Activated T-cell treated with anti-CD3 and anti-CD28 coated beads, Interleukin-2, amount 50 U/mL, for 1 hour (primary cell): ENCODE measurements at places on chromosomes 2 and 18.

DNA sequence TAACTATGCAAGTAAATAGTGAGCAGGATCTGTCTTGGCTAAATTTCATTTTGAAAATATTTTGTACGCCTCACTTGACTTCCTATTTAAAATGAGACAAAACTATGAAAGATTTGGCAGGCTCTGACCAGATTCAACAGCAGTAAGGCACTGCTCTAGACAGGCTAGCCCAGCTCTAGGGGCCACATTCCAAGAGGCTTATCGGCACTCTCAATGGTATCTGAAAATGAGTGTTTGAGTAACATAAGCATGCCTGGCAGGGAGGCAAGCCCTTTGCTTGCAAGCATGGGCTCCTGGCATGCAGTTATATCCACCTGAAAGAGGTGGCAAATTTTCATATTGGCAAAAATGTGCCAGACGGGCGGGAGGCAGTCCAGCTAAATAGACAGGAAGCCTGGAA, 10.5 kb downstream of the CAPN13 start:
- DNase-seq, result no peak

DNA sequence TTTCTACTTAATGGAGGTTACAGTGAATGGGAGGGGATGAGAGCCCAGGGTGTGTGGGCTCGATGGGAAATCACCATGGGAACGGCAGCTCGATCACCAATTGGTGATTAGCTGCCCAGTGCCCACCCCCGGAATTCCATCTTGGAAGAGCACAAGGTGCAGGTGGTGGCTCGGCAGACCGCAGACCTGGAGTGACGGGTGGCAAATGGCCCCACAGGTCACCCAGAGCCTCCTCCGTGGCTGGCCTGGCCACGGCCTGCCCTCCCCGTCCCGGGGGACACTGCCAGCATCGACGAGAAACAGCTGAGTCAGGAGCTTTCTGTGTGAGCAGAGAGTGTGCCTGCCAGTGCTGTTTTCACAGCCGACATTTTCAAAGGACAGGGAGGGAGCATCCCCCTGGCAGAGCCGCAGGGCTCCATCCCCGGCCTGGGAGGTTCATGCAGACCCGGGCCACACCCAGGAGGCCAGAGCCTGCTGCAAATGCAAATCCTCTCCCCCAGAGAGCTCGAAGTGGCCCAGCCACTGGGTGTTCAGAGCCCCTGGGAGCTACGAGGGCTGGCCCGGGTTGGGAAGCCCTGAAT, 176.4 kb upstream of the MYT1L start:
- no peak for DNase-seq

- DNase-seq, result no peak
Observed at GRCh38 chr2:181742922-181743722, 62.8 kb upstream of the NEUROD1 start.

- peak; percentile 75 for DNase-seq
Observed at GRCh38 chr2:10493634-10494281, 45.6 kb upstream of the ODC1 start.

DNA sequence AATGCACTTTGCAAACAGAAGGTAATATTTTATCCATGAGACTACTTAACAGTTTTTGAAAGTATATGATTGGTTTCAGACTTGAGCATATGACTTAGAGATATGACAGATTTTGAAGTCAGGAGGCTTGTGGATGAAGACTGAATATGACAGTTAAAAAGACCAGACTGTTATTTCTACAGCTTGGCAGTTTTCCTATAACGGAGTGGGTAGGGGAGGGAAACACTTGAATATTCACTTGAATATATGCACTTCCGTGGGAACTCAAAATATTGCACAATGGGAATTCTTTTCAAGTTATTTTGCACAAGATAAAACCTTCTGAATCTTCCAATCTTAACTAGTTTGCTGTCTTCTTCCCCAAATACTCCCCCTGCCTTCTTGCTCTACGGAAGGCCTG, 64.6 kb upstream of the ACKR3 start:
- DNase-seq, result no peak

DNA sequence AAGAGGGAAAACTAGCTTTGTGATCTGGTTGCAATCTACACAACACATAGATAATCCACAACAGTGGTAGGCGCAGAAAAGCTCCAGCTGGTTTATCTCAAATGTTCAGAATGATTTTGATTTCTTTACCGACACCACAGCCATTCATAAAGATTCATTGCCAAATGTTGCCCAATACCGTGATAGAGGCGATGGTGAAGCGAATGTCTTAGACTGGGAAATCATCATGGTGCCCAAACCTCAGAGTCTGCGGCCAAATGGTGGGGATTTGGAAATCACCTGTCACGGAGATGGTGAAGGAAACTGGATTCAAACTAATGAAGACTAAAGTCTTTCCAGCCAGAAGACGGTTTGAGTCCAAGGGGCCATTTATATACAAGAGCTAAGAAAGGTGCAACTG, 48.5 kb upstream of the CCDC150 start:
- DNase-seq, result no peak

GRCh38 chr2:236781933-236782816, 212.6 kb downstream of the ACKR3 start:
- no peak for DNase-seq

- DNase-seq, result no peak
Observed at GRCh38 chr2:3952866-3953516, 249.6 kb downstream of the DCDC2C start.
